ENCODE measurements at places on chromosomes 1 and 21.

GRCh38 chr1:43757343-43758053 lies 50.2 kb downstream of the ST3GAL3 start:
- DNase-seq = no peak

GRCh38 chr21:35643176-35643575 lies 417.1 kb downstream of the SETD4 start:
- no peak for DNase-seq

- no peak for DNase-seq
Observed at GRCh38 chr1:58231204-58231603, 315.3 kb downstream of the OMA1 start.

- no peak for DNase-seq
Observed at GRCh38 chr1:101060992-101061391, 35.4 kb upstream of the DPH5 start.

DNA sequence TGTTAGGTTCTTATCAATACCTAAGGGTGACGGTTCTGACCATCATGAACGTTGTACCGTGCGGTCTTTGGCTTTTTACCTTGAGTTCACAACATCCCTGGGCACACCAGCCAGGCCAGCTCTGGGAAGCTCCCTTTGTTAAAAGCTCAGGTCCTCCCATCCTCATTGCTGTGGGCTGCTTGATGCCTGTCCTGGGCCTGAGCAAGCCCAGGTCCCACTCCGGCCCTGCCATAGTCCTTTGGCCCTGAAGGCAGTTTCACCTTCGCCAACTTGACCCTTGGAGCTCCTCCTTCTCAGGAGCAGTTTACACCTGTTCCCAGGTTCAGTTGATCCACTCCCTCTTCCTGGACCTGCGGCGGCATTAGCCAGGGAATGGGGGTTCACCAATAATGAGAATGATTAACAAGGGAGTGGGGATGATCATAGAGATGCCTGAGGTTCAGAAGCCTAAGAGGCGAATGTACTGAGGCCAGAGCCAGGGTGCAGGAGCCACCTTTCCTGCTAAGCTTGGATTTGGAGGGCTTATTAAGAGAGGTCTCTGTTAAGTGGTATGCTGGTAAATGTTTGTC lies 40.2 kb downstream of the DHCR24 start:
- DNase-seq = no peak

DNA sequence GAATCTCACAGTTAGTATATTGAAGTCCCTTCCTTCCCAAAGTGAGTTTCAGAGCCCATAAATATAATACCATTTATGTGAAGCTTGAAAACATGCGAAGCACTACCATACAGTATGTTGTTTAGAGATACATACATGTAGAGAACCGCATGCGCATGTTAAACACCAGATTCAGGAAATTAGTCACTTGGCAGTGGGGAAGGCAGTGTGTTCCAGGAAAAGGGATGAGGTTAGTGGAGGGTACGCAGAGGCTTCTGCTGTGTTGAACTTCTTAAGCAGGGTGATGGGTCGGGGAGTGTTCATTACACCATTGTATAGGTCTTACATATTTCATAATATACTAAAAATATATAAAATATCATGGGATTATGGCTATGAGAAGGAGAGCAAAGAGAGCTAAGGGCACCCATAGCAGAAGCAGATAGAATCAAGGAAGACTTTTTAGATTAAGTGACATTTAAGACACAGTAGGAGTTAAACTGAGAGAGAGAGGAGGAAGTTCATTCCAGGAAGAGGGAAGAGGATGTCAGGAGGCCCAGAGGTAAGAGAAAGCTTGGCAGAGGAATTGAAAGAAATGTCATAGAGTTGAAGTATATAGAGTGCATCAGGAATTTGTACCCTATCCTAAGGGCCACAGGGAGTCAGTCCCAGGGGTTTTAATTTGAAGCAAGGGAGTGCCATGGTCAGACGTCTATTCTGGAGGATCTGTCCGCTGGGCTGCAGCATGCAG lies 43.5 kb upstream of the SARS1 start:
- peak; percentile 46 for DNase-seq

GRCh38 chr1:186409091-186409490 lies 33.5 kb downstream of the ODR4 start:
- no peak for DNase-seq

GRCh38 chr1:238489006-238489405 lies 598.3 kb upstream of the ZP4 start:
- peak; percentile 39 for DNase-seq

GRCh38 chr21:31898933-31899630 lies 26.3 kb downstream of the HUNK start:
- DNase-seq = no peak

- peak; percentile 49 for DNase-seq
Observed at GRCh38 chr1:247357781-247358211, 26.1 kb upstream of the ZNF496 start.

GRCh38 chr1:212237651-212238050 lies 47.6 kb upstream of the PPP2R5A start:
- no peak for DNase-seq

GRCh38 chr1:210264496-210265380 lies 32.1 kb downstream of the SERTAD4 start:
- DNase-seq = no peak

DNA sequence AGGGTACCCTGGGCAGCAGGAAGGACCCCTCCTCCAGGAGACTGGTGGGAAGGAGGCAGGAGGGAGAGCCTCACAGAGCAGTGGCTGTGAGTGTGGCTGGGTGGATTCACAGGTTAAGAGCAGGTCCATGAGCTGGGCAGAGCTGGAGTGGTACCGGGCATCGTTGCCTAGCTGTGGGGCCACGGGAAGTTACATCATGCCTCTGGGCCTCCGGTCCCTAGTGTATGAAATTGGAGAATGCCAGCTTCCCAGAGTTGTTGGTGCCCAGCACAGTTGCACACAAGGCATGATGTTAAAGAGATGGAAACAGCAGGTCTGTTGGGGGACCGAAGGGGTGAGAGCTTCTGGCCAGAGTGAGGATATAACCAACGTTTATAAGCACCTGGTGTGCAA lies 18.5 kb downstream of the FOXO6 start:
- DNase-seq = no peak

DNA sequence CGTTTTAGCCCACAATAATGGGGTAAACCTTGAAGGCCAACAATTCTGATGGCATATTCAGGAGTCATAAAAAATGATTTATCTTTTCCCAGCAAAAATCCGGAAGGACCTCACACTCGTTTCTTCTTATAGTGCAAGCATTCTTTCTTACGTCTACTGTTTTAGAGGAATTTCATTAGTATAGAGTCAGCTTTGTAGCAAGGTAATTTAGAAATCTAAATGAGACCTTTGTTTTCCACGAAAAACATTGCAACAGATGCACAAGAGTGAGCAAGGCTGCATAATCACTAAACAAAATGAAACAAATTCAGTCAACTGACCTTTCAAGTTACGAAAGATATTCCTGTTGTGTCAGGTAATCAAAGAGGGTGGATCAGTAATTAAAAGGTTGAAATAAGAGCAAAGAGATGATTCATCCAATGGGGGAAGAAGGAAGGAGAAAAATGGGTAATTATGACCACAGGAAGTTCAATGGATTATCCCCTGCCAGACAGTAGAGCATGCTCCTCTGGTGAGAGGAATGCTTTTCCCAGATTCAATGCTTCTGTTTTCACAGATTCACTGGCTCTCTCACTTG lies 560 bp upstream of the CSDE1 start:
- DNase-seq = peak; percentile 61

DNA sequence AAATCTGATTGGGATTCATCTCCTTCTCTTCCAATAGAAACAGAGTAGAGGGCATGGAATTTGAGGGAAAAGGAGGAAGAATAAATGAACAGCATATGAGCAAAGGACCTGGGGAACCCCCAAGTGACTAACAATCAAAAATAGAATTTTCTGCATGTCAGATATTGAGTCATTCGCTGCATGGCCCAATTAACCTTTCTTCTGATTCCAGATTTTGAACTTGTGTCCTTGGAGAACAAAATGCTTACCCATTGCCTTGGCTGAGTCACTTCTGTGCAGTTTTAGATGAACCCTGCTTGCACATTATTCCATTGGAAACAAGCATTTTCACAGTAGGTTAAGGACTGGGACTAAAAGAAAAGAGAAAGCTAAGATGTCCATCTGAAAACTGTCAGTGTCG lies 390.5 kb downstream of the ST6GALNAC3 start:
- DNase-seq = peak; percentile 63

GRCh38 chr21:36747041-36747814 lies 48.3 kb downstream of the SIM2 start:
- DNase-seq = no peak

- DNase-seq = no peak
Observed at GRCh38 chr1:119898530-119898929, 2.2 kb upstream of the ADAM30 start.

All from iris pigment epithelial cell (primary cell).